ENCODE measurements at places on chromosomes 11 and 22.

DNA sequence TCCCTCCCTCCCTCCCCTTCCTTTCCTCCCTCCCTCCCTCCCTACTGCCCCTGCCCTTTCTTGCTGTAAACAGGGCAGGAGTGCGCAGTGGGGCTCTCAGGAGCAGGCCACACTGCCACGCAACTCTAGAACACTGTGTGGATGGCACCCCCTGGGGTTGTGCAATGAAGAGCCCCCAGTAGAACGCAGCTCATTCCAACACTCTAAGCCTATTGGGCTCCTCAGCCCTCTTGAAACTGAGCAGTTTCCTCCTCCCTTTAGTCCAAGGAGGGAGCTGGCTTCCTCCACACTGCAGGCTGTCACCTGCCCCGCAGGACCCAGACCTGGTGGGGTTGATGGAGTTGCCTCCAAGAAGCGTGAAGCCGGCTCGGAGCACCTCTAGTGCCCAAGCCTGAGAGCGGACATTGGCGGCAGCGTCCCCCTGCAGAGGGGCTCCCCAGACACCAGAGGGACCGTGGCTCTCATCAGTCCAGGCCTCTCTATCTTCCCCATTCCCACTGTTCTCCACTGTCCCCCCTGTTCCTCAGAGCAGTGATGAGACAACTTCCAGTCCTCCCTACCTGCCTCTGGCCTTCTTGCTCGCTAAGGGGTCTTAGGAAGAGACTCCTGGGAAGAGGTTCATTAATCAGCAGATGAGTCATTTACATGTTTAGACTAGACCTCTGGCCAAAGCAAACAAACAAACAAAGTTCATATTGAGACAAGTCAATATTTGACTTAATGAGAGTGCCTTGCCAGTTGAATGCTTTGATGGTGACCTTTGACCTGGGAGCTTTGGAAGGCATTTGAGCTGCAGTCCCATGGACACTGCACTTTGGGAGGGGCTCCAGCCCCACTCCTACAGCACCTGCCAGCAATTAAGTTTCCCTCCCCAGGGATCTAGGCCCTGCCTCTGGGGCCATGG, 64.0 kb downstream of the RPUSD4 start:
- DNase-seq: no peak

DNA sequence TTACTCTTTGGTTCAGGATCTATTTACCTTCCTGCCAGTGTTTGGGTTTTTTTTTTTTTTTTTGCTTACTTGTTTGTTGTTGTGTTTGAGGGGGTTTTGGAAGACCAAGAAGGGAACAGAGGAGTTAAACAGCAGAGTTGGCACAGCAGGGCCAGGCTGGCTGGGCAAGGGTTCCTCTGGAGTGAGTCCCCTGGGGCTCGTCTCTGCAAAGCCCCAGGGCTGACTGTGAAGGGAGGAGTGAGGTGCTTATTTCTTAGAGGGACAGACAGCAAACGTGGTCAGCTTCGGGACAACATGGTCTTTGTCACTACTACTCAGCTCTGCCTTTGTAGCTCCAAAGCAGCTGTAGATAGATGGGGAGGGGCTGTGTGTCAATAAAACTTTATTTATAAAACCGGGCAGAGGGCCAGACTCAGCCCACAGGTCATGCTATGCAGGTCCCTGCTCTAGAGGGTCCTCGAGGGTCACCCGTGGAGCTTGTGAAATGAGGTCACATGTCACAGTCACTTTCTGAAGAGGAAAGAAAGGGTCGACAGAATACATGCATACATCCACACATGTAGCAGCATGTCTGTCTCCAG, 1404.7 kb downstream of the BRD1 start:
- DNase-seq: no peak

DNA sequence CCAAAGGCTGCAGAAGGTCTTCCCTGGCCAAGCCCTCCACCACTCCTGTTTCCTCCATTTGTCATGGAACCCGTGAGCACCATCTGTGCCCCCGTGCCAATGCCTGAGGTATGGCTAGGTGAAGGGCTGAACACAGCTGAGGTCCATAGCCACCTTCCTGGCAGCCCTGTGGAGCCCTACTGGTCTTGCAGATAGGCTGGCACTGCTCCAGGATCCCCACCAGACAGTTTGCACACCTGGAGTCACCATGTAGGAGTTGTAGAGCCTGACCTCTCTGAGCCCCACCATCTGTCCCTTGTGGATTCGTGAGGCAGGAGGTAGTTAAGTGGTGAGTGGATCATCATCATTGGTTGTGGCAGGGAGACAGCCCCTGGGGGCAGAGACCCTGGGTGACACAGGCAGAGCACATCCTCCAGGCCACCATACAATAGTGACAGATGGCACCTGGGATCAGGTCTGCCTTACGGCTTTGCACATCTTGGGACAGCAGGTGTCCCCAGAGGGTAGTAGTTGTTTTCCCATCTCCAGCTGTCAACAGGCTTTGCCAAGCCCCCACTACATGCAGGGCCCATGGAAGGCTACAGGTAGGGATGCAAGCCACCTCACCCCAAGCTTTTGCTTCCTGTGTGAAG, 52.5 kb upstream of the SUSD2 start:
- DNase-seq: no peak

DNA sequence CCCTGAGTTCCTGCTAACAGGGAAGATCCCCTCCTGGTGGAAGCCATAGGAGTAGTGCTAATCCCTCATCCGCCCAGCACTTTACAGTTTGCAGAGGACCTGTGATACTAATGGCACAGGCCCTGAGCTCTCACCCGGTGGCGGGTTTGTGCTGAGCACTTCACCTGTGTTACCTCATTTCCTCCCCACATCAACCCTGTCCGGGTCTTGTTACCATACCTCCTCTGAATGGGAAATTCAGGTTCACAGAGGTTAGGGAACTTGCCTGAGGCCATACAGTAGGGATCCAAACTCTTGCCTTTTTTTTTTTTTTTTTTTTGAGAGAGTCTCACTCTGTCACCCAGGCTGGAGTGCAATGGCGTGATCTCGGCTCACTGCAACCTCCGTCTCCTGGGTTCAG, 25.2 kb downstream of the CAPN1 start:
- no peak for DNase-seq

- DNase-seq: no peak
These were observed 6.5 kb downstream of the TENM4 start for GRCh38 chr11:79434283-79434682.

DNA sequence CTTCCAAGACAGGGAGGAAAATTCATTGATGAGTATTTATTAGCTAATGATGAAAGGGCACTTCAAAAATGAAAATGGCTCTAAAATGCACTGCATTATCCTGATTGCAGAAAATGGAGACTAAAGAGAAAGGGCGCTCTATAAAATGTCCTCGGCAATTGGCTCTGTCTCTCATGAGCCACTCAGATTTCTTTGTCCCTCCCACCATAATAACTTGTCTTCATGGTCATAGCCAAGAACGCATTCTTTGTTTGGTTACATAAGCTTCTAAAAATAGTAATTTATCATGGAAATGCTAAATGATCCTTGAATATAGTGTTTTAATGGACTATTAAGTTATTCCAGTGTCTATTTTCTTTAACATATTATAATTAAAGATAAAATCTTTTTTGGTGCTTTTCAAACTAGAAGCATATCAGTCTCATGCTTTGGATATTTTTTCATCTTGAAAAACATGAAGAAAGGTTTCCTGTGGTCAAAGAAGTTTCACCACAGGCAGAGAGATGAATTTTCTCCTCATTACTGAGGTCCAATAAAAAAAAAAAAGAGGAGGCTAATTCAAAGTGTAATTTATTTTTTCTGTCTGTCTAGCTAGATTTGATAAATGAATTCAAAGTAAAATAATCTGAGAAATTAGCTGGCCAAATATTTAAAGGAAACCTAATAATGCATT, 238.1 kb upstream of the BLID start:
- DNase-seq: no peak

DNA sequence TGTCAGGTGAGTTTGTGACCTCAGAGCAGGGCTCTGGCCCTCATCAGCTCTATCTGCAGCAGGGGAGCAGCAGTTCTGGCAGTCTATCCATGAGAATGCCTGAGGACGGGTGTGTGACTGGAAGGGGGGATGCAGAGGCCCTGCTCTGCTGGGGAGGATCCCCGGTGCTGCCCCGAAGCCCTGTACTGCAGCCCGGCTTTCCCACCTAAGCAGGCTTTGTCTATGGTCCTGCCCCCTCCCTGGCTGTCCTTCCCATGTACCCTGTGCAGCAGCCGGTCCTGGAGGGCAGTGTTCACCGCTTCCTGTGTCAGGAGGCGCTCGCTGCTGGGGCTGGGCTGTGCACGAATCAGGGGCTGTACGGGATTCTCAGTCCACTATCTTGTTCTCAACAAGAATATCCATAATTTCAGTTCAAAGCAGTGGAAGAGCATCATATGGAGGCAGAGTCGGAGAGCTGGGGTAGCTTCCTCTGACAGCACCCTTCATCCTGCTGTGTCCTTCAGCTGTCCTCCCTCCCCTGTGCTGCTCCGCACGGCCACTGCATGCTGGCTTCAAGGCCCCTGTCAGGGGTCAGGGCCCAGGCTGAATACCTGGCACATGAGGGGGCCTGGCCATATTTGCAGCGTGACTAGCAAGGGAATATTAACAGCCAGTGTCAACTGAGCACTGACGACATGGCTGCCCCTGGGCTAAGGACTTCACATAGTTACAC, 125.2 kb downstream of the CTTN start:
- DNase-seq: no peak

- no peak for DNase-seq
These were observed 72.2 kb downstream of the TRMU start for GRCh38 chr22:46407748-46408147.

DNA sequence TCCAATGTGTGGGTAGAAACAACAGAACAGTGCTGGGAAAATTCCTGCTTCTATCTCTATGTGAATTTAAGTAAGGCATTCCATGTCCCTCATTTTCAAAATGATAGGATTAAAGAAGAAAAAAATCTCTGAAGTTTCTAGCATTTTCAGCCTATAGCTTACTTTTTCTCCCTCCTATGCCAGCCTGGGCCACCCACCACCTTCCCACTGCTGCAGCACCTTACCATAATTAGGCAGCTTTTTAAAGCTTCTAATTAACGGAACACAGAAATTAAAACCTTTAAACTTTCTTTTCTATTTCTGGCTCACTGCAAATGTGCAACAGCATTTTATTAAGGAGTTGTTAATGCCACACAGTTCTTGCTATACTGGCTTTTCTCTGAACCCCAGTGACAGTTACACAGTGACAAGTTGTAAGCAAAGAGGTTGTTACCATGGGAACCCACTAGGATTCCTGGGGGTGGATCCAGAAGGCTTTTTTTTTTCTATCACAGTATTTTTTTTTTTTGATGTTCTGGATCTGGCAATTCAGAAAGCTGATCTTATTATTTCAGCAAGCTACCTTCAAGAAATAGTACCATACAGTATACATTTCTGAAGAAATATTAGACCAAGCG, 20.2 kb downstream of the CELF1 start:
- no peak for DNase-seq

GRCh38 chr11:114058026-114058706, 1.3 kb upstream of the ZBTB16 start:
- DNase-seq: no peak

DNA sequence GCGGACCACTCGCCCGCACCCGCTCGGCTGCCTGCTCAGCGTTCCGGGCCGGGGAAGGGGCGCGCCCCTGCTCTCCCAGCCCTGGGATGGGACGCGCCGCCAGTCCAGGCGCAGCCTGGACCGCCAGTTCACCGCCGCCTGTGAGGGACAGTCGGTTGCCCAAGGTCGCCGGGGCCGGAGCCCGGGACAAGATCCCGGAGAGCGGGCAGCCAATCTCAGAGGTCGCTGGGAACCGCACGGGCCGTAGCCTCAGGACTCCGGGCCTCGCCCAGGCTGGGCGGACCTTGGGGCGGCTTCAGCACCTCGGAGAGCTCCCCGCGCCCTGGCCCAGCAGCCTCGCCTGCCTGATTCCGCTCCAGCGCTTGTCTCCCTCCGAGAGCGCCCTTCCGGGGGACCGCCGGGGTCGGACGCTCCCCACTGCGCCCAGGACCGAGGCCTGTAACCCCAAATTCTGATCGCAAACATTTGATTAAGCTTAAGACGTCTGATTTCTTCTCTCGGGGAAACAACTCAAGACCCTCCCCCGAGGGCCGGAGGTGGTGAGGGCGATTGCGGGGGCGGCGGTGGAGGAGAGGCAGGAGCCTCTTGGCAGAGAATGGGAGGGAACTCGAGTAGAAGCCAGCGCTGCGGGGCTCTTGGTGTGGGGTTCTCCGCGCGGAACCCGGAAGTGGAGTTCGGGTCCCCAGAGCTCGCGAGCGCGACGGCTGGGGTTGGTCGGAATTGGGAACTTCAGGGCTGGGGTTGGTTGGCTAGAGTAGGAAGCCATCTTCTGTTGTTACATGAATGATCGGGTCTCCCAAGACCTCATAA, 1.1 kb upstream of the CHRM4 start:
- peak; percentile 78 for DNase-seq

DNA sequence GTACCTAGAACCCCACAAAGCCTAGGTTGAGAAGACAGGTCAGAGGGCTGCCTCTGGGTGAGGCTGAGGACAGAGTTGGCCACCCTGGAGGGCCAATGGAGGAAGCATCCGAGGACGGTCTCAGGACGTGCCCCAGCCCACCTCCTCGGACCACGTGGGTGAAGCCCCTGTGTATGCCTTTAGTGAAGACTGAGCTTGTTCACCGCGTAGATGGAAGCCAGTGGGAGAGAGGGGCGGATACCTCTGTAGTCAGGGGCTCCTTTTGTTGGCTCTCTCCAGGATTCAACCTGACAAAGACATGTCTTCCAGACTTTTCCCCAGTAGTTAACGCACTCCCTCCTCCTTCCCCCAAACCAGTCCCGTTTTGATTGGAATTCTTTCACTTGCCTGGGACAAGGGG, 110.7 kb downstream of the ZBTB16 start:
- DNase-seq: no peak

GRCh38 chr11:66670816-66671215, 6.9 kb downstream of the RBM4B start:
- DNase-seq: no peak

DNA sequence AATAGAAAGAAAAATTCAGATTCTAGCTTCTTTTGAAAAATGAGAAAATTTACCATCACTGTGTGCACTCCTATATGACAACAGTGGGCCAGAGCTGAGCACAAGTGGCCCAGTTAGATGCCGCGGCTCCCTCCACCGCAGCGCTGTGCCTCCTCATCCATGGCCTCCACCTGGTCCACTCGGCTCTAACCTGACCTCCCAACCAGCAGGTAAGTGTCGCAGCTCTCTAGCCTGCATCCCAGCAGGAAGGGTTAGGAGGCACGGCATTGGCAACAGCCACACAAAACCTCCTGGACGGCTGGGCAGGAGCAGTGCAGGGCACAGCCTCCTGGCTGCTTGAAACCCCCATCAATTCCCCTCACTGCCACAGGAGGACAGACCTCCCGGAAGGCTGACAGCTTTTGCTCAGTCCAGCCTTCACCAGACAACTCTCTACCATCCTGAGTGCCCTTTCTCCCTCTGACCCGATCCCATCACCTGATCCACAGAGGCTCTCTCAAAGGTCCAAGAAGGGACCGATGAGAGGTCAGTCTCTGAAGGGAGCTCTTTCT, 76.1 kb downstream of the RPL27A start:
- no peak for DNase-seq
